ENCODE measurements at places on chromosomes 7 and 10.

DNA sequence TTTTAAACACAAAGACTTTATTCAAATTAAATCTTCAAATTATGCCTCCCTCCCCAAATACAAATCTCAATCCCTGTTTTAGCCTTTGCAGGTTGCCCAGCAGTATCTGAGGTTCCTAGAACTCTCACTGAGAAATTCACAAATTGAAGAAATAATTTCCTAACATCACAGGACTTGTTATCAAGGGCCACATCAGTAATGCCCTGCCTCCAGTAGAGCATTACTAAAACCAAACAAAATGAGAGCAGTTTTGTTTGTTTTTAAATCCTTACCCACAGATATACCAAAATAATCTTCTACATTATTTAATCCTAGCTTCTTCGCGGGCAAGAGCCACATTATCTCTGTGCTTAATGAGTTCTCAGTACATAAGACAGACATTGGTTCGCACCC is 152.2 kb downstream of the SGMS1 start:
- DNase-seq: no peak

DNA sequence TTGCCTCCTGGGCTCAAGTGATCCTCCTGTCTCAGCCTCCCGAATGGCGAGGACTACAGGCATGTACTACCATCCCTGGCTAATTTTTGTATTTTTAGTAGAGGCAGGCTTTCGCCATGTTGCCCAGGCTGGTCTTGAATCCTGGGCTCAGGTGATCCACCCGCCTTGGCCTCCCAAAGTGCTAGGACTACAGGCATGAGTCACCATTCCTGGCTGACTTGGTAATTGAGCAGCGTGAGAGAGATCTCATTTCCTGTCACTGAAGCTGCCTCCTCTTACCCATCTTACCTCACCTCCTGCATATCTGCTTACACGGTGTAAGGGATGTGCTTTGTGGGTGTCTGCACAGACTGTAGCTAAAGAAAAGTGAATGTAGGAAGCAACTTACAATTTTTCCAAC is 9.7 kb downstream of the IFIT3 start:
- peak; percentile 78 for DNase-seq

- DNase-seq: no peak
These were observed 165.5 kb downstream of the PKD1L1 start for GRCh38 chr7:47782792-47783191.

DNA sequence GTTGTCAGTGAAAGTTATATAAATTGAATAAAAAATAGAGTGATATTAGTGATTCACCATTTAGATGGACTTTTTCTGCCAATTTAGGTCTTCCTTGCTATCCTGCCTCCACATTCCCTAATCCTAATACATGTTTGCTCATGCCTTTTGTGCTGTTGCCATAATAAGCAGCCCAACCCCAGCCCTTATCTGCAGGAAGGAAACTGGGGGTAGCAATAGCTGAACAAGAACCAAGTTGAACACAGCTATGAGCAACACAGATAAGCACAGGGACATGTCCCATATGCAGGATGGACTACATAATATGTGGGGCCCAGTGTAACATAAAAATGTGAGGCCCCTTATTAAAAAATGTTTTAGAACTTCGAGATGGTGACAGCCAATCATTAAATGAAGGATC is 91.2 kb upstream of the AHR start:
- no peak for DNase-seq

DNA sequence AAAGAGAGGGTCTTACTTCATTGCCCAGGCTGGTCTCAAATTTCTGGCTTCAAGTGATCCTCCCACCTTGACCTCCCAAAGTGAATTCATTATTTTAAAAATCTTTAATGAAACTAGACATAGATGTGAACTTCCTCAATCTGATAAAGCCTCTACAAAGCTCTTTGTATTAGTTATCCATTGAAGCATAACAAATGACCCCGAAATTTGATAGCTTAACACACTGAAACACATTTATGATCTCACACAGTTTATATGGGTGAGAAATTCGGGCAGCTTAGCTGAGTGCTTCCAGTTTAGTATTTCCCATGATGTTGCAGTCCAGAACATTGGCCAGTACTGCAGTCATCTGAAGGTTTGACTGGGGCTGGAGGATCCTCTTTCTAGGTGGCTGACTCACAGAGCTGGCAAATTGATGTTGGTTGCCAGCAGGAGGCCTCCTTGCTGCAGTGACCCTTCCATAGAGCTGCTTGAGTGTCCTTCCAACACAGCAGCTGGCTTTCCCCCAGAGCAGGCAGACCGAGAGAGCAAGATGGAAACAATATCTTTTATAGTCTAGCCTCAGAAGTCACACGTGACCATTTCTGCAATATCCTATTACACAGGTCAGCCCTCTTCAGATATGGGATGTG is 16.6 kb upstream of the WNT8B start:
- peak; percentile 13 for DNase-seq

GRCh38 chr7:73717991-73718405 is 1.5 kb downstream of the STX1A start:
- peak; percentile 98 for DNase-seq

GRCh38 chr7:39624442-39624807 is 1.1 kb downstream of the RALA start:
- peak; percentile 45 for DNase-seq

GRCh38 chr7:139915864-139916716 is 87.0 kb downstream of the TBXAS1 start:
- DNase-seq: peak; percentile 97

- DNase-seq: no peak
These were observed 2.4 kb upstream of the SCART1 start for GRCh38 chr10:133451346-133451745.

GRCh38 chr7:143467724-143468123 is 9.9 kb upstream of the TAS2R41 start:
- DNase-seq: no peak

GRCh38 chr10:3887885-3888476 is 103.0 kb upstream of the KLF6 start:
- DNase-seq: peak; percentile 93

DNA sequence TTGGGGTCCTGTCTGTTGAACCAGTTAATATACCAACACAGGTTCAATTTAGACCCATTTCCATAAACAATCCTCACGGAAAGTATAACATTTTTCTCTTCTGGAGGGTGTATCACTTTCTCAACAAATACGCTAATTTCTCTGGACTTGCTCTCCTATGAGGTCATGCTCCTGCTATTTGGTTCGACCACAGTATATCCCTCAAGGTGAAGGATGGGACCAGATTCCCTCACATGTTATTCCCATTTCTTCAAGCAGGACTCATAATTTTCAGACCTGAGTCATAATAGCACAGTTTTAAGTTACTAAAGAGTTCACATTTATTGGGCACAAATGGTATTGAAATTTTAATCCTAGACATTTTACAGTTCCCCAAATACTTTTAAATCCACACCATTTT is 57.2 kb downstream of the ADAM12 start:
- peak; percentile 72 for DNase-seq

DNA sequence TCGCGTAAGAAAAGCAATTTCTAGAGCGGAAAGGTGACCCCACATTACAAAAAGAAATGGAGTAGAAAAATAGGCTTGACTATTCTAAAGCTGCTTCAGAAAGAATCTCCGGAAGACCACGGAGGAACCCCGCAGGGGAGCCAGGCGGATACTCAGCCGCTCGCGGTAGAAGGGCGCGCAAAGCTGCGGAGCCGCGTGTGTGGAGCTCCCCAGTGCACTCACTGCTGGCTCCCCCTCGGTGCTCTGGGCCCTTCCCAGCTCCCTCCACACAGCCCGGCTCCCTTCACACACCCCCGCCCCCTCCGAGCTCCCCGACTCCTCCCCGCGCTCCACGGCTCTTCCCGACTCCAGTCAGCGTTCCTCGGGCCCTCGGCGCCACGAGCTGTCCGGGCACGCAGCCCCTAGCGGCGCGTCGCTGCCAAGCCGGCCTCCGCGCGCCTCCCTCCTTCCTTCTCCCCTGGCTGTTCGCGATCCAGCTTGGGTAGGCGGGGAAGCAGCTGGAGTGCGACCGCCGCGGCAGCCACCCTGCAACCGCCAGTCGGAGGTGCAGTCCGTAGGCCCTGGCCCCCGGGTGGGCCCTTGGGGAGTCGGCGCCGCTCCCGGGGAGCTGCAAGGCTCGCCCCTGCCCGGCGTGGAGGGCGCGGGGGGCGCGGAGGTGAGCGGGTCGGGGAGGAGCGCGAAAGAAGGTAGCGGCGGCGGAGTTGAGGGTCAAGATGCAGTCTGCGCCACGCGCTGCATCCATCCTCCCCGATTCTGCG is at the start of gene STEAP2:
STEAP2 (plus strand) TSS at position 350 of the 758 bp plus-strand sequence. CDS start 13,343 bp downstream, outside the sequence.
- DNase-seq: peak; percentile 95

- DNase-seq: no peak
These were observed 409.8 kb downstream of the LRMDA start for GRCh38 chr10:75841266-75841665.

GRCh38 chr7:138023618-138024342 is 21.9 kb upstream of the CREB3L2 start:
- DNase-seq: no peak

DNA sequence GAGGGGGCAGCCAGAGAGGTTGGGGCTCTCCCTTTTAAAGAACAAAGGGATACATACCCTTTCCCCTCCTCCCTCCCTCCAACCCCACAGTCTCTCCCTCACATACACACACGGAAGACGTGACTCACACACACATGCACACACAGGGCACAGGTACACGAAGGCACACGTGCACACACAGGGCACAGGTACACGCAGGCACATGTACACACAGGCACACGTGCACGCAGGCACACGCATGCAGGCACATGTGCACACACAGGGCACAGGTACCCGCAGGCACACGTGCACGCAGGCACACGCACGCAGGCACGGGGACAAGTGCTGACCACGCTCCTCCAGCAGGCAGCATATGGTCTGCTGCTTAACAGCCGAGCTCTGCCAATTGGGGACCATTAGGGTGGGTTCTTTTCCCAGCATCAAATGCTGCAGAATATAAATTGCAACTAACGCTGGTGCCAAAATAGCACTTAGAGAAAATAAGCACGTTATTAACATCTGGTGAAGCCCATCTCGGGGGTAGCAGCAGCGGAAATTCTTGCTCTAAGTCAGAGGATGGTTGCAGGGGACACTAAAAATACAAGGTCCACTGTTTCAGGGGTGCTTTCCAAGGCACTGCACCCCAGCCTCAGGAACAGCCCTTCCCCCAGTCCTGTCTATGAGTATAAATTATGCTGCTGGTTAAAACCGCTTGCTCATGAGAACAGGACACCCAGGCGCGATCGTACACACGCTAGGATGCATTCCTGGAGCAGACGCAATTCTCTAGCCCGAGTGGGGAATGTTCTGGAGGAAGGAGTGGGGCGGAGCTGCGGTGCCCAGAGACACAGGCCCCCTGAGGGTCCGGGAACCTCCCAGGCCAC is 55.2 kb upstream of the TNRC18 start:
- no peak for DNase-seq
